CD4-positive, alpha-beta T cell treated with Interleukin-4 for 1 hour (primary cell): ENCODE measurements at places on chromosomes 7 and 10.

GRCh38 chr10:120588311-120588710 lies 131.3 kb downstream of the PLPP4 start:
- DNase-seq = no peak

- DNase-seq = no peak
These were observed 117.3 kb downstream of the FANK1 start for GRCh38 chr10:126013489-126014281.

DNA sequence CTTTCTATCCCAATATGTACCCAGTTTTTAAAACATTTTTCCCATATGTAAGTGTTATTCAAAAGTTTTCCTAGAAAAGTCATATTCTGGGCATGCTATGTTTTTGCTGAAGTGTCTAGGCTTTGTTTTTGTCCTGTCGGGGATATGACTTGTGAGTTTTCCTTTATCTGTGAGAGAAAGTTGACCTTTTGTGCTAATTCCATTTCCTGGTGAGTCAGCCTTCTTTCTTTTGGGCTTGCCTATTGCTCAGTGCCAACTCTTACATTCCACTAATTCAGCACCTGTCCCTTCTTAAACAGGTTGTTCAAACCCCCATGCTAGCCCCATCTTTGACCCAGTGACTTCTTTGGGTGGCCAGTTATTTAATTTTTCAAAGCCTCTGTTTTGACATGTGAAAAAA lies 146.2 kb downstream of the AHR start:
- no peak for DNase-seq

DNA sequence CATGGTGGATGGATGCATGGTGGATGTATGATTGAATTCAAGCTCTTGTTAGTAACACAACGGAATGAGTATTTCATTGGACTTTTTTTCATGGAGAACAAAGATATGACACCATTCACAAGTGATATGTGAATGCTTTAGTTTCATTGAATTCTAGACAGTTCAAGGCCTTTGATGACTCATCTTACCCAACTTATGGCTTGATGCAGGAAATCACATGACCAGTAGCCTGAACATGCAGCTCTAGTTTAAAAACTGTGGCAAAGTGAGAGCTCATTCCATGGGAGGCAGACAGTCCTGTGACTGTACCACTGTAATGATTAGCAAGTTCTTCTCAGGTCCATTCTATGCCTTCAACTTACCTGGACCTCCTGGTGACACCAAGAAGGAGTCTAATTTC lies 1239.3 kb downstream of the TYW1 start:
- no peak for DNase-seq

GRCh38 chr7:47670729-47671128 lies 88.8 kb upstream of the TNS3 start:
- DNase-seq = no peak

DNA sequence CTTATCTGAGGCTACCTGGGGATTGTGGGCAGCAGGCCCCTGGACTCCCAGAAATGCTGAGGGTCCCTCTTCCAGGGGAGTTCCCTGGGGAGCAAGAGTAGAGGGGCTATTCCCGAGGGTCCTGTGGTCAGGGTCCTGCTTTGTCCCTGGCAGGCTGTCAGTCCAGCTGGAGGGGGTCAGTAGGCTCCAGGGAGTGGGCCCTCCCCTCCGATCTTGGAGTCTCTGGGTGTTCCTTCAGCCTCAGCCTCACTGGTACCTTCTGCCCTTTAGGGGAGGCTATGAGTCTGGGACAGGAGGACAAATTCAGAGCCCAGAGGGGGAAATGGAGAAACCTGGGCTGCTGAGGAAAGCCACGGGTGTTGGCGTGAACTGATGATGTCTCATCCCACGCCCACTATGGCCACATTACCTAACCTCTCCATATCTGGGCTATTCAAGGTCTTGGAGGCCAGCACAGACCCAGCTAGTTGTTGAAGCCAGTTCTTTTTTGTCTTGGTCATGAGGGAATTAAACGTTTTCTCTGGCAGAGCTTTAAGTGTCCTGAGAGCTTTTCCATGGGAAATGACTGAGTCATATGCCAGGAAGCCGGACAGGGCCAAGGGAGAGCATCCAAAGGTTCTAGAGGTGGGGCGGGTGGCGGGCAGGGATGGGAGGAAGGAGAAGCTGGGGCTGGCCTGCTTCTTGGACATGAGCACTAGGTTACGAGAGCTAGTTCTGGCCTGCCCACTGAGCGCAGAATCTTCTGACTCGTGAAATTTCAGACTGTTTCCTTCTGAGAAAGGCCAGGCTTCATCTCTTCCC lies 6.2 kb downstream of the CALHM2 start:
- DNase-seq = no peak

GRCh38 chr7:155191901-155192478 lies 105.7 kb upstream of the INSIG1 start:
- no peak for DNase-seq

- peak; percentile 91 for DNase-seq
These were observed 14.8 kb downstream of the ADAM8 start for GRCh38 chr10:133261726-133262325.

DNA sequence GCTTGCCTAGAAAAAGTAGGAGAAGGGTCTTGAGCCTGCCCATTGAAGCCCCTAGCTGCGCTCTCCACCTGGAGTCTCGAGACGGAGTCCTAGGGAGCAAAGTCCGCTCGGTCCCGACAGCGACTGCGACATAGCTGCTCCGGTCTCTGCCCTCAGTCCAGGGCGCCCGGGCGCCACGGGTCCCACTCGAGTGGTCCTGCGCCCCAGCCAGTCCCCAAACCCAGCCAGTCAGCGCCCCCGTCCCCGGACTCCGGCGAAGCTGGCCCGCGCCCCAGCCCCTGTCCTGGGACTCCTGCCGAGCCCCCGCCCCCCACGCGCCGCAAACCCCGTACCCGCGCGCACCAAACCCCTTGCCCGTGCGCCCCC lies 490 bp downstream of the TNS3 start:
- DNase-seq = no peak

- DNase-seq = no peak
These were observed 95.9 kb upstream of the UNC5B start for GRCh38 chr10:71116426-71116825.

GRCh38 chr10:94546049-94546900 lies 687 bp downstream of the HELLS start:
- no peak for DNase-seq

GRCh38 chr10:84175436-84175835 lies 1.8 kb downstream of the GPR15LG start:
- DNase-seq = no peak

DNA sequence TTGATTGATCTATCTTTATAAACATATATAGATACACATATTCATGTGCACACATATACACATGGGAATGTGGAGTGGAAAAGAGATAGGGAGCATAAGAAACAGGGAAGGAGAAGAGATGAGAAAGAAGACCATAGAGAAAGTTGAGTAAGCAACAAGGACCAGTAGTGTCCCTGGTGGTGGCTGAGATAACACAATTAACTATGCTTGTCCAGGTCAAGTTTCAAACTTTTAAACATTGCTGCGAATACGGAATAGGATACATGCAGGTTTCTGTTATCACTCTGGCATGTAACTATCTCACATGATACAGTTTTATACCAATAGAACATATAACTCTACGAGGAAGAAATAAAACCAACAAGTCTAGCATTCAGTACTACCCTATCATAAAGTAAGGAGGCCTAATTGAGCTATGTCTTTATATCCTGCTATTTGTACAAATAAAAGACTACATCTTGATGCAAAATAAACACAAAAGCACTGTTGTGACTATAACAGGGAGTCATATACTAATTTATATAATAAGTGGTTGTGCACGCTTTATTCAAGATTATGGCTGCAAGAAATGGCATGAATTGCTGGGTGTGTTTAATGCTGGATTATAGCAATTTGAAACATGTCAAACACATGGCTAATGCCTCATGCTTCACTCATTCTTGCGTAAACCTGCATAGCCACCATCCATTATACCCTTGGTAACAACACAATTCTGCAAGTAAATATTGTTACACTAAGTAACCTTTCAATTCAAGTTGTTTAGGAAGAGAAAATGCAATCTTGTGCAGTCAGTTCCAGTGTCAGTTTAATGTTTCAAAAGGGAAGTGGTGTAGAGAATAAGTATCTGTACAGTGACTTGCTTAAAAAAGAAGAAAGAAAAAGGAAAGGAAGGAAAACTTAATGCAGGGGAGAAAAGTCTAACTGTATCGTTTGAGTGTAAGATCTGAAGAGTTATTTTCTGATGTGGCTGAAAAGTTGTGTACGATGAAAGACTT lies 8.2 kb downstream of the FOXP2 start:
- DNase-seq = no peak

DNA sequence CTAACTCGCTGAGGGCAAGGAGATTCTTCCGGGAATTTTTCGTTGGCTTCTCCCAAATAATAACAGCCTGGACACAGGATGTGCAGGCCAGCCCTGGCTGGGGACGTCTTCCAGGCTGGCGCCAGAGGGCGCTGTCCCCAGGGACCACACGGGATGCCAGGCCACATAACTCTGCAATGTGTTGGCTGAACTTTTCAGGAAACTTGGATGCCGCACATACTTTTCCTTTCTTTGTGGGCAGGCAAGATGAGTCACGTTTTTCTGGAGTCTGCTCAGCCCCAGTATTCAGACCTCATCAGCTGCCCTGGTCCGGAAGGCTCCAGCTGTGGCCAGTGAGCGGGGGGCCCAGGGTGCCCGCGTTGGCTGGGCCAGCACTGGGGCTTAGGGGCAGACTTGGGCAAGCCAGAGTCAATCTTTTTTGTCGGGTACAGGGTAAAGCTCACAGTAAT lies 122.7 kb downstream of the PRKAG2 start:
- DNase-seq = no peak

DNA sequence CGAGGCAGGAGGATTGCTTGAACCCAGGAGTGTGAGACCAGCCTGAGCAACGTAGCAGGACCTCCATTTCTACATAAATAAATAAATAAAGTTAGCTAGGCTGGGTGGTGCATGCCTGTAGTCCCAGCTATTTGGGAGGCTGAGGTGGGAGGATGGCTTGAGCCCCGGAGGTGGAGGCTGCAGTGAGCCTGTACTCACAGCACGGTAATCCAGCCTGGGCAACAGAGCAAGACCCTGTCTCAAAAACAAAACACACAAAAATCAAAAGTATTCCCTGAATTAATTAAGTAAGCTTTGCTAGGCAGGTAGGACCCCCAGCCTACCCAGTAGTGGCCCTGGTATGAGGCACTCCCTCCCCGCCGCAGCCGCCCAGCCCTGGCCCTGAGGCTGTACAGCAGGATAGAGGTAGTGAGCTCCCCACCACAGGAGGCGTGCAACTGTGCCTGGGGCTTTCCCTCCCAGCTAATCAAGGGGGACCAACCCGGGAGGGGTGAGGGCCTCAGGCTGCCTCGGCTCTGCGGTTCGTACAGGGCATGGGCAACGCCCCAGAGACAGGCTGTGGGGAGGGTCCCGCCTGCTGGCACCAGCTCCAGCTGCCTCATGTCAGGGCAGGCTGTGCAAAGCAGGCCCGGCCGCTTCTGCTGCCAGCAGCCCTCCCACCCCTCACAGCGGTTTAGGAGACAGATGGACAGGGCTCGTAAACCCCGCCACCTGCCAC lies 1.0 kb upstream of the CYP2W1 start:
- no peak for DNase-seq

DNA sequence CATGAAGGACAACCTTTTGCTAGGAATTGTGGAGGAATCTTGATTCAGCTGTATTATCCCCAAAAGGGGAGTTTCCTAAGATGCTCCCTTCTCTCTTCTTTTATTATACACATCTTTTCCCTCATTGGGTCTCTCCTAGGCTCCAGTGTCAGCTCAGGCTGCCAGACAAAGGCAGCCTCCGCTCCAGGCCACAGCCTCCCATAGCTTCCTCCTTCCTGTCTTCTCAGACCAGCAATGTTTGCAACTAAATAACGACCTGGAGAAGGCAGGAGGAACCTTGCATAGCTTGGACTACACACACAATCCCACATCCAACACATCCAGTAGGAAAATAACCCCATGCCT lies 12.3 kb downstream of the SFXN3 start:
- DNase-seq = no peak

DNA sequence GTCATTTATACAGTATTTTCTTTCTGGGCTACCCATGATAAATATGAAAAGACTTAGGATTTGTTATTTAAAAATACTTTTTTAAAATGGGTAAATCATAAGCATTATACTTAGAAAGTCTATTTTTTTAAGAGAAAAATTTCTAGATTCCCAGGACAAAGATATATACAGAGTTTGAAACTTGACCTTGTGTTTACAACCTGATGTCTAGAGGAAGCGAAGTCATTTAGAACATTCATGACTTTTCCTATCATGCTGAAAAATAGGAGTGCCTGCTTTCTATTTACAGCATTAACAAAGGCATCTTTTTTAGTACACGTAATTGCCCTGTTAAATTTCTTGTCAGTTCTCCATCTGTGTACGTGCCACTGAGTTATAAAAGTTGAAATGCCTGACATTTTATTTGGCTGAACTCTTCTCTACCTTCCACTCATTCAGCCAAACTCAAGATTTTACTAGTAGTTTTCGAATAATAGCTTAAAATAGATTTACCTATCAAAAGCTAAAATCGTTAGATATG lies 23.0 kb downstream of the GNAT3 start:
- no peak for DNase-seq

- no peak for DNase-seq
These were observed 40.9 kb downstream of the GBF1 start for GRCh38 chr10:102286216-102286615.
